ENCODE measurements at places on chromosomes 11 and 22. TPM values are rescaled to one million over a fixed set of nuclear protein-coding genes. Genes with fewer than 3 reads are reported as not detected.
A peak's percentile ranks its signal among the peaks of the same experiment; 100 is the strongest.

GRCh38 chr11:17020831-17021230, 6.6 kb upstream of the PLEKHA7 start:
- DNase-seq: no peak

Gene CFAP300
- total RNA-seq: 0.83 TPM

DNA sequence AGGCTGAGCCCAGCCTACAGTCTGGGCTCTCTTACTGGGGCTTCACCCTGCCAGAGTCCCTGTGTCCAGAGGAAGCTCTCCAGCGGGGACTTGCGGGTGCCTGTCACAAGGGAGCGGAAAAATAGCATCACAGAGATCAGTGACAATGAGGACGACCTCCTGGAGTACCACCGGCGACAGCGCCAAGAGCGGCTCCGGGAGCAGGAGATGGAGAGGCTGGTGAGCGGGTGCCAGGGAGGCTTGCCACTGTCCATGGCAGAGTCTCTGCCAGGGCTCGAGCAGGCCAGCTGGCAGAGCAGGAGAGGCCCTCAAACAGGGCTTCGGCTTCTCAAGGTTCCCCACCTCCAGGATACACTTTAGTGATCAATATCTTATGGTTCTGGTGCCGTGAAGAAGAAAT, 21.0 kb downstream of the PHLDB1 start:
- DNase-seq: no peak

Gene ZNHIT2
- total RNA-seq: 15.7 TPM

- no peak for DNase-seq
These were observed 6.9 kb downstream of the NAALADL1 start for GRCh38 chr11:65051398-65051858.

DNA sequence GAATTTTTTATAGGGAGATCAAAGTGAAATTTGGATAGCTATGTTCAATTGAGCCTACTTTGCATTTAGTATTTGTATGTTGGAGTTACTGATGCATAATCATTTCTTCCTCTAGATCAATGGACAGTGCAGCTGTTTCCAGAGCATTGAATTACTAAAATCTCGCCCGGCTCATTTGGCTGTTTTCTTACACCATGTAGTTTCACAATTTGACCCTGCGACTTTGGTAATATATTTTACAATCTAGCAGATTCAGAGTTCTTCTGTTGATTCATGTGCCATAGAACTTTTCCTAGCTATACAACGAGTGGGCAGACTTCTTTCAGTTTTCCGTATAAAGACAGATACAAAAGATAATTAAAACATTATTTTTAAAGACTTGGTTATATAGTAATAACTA, 70.0 kb upstream of the GRIK4 start:
- DNase-seq: no peak

Gene CLTCL1
- 4.8 TPM for total RNA-seq

- no peak for DNase-seq
These were observed 61.1 kb downstream of the WT1 start for GRCh38 chr11:32374261-32374711.

Gene RBMXL2
- total RNA-seq: not detected

GRCh38 chr22:33049119-33049729, 9.0 kb downstream of the SYN3 start:
- DNase-seq: no peak

DNA sequence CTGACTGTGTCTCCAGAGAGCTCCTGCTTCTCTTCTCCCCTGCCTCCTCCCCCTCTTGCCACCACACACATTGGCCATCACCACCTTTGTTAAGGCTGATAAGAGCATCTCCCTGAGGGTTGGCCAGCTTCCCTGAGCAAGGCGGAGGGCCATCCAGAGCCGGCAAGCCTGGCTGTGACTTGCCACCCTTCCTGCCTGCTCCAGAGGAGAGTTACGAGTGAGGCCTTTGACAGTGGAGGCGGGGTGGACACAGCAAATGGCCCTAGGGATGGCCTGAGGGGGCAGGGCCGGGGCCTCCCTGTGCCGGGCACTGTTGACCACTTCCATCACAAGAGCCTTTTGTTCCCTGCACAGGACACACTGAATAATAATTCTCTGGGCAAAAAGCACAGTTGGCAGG, 5.4 kb downstream of the FREY1 start:
- no peak for DNase-seq

DNA sequence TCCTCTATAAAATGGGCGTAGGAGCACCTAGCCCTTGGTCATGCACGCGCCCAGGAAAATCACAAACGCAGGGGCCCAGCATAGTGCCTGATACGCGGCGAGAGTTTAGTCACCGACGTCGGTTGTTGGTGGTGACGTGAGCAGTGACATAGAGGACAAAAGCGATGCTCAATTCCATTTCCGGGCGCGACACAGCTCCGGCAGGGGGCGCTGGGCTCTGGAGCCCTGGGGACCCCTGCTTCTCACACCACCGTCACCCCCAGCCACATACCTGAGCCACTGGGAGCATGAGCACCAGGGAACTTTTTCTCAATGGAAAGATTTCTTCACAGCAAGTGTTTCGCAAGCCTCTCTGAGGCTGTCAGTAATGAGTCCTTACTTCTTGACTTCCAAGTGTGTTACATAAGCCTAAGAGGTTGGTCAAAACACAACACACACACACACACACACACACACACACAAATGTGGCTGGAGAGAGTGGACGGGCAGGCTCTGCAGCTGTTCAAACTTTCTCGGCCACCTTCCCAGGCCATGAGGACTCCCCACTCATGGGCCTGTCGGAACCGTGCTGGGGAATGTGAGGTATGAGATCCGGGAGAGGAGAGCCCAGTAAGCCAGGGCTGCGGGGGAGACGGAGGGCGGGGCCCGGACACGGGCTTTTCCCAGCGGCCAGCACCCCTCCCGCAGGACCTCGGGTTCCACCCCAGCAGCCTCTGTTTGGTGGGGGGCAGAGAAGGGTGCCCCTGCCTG, 36.9 kb upstream of the LINC01488 start:
- no peak for DNase-seq

DNA sequence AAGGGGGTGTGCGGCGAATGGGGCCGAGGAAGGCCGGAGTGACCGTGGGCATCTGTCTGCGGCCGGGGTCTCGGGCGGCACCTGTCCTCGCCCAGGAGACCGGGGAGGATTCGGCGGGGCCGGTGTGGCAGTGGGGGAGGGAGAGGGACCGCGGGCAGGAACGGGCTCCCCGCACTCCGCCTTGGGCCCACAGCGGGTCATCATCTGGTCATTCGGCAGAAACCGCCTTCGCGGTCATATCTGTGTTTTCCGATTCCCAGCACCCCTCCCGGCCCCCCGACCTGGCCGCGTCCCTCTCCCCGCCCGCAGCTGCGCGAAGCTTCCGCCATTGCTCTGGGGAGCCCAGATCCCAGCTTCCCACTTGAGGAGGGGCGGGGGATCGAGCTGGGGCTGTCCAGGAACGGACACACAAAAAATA, 824 bp upstream of the CBX6 start:
- DNase-seq: peak; percentile 92

Measured in esophagus muscularis mucosa (tissue), 4 donors.